CD4-positive, alpha-beta T cell (primary cell): ENCODE measurements at places on chromosomes 5 and 9.

DNA sequence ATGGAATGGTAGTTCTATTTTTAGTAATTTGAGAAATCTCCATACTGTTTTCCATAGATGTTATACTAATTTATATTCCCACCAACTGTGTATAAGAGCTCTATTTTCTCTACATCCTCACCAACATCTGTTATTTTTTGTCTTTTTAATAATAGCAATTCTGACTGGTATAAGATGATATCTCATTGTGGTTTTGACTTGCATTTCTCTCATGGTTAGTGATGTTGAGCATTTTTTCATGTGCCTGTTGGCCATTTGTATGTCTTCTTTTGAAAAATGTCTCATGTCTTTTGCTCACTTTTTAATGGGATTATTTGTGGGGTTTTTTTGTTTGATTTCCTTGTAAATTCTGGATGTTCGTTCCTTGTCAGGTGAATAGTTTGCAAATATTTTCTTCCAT lies 154.4 kb downstream of the ZSWIM6 start:
- DNase-seq = no peak

DNA sequence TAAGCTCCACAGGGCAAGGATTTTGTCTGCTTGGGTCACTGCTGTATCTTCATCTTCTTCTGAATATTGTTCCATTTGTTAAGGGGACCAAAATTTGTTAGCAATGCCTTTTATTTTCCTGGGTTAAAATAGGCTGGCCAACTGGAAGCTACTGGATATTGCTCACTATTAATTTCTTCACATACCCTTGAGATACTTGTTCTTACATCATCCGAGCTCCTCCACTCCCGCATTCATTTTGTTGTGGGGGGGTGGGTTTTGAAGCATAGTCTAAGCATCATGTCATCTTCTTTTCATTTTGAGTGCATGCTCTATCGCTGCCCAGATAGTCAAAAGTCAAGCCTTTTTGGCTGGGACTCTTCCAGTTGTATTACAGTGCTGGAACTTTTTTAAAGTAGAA lies 42.5 kb upstream of the PIK3R1 start:
- no peak for DNase-seq

GRCh38 chr9:28267351-28267750 lies 694.1 kb upstream of the C9orf72 start:
- no peak for DNase-seq

GRCh38 chr5:98770911-98771322 lies 2.5 kb upstream of the RGMB start:
- DNase-seq = peak; percentile 41

DNA sequence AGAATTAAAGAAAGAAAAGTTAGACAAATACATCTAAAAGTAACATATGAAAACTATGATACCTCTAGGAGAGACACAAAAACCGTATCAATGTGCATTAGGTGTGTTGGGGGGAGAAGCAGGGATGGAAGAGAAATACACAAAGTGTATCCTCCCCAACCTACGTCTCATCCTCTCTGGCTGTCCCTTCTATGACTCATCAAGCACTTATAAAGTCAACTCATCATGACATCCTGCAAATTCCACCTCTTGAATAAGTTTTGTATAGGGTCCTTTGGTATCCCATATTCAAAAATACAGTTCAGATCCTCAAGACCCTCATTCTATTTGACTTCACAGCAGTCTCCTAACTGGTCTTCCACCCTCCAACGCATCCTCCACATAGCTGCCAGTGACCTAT lies 917.6 kb upstream of the DMAC1 start:
- DNase-seq = no peak

- DNase-seq = no peak
Observed at GRCh38 chr5:146745931-146746577, 132.5 kb downstream of the PPP2R2B start.

GRCh38 chr5:179254638-179255271 lies 90.5 kb downstream of the ADAMTS2 start:
- no peak for DNase-seq

DNA sequence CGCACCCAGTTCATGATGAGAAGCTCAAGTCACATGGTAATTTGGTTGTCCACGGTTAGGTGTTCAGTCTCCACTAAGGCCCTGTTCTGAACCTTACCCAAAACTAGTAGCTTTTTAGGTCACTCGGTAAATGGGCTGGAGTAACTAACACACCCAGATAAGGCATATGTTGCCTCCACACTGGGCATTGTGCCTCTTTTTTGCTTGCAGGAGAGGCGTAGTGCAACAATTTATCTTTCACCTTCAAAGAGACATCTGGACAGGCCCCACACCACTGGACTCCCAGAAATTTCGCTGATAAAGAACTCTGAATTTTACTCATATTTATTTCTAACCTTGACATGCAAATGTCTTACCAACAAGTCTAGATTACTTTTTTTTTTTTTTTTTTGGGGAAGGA lies 16.8 kb upstream of the PTGES start:
- DNase-seq = no peak

DNA sequence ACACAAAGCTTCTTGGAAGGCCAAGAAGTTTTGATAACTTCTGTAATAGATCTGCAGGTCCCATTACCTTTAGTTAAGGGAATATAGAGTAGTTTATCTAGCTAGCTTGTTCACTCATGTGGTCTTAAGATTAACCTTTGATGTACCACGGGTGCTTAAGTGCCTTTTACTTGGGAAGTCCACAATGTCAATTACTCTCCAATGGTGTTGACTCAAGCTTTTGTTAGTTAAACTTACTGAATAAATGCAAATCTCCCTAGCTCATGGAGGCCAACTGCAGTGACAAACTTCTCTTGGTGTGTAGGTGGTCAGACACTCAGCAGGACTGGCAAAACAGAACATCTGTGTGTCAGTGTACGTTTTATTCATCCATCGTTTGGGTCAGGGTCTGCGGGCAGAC lies 501.5 kb downstream of the ELAVL2 start:
- no peak for DNase-seq

- DNase-seq = no peak
Observed at GRCh38 chr5:143094087-143094521, 309.4 kb downstream of the NR3C1 start.

- peak; percentile 36 for DNase-seq
Observed at GRCh38 chr9:2015581-2016407, 647 bp downstream of the SMARCA2 start.

DNA sequence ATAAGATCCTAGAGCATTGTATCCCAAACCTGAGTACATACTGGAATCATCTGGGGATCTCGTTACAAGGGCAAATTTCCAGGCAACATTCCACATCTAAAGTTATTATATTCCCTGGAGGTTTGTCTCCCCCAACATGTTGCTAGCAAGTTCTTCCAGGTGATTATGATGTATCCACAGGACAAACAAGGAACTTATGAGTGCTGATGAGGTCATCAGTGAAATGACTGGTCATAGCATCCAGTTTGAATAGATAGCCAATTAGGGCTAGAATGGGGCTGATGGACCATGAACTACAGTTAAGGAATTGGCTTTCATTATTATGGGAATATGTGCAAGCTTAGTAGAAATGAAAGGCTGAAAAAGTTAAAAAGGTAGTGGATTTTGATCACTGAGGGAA lies 115.2 kb downstream of the CWC27 start:
- no peak for DNase-seq

- DNase-seq = no peak
Observed at GRCh38 chr9:88984543-88984883, 6.8 kb upstream of the S1PR3 start.

DNA sequence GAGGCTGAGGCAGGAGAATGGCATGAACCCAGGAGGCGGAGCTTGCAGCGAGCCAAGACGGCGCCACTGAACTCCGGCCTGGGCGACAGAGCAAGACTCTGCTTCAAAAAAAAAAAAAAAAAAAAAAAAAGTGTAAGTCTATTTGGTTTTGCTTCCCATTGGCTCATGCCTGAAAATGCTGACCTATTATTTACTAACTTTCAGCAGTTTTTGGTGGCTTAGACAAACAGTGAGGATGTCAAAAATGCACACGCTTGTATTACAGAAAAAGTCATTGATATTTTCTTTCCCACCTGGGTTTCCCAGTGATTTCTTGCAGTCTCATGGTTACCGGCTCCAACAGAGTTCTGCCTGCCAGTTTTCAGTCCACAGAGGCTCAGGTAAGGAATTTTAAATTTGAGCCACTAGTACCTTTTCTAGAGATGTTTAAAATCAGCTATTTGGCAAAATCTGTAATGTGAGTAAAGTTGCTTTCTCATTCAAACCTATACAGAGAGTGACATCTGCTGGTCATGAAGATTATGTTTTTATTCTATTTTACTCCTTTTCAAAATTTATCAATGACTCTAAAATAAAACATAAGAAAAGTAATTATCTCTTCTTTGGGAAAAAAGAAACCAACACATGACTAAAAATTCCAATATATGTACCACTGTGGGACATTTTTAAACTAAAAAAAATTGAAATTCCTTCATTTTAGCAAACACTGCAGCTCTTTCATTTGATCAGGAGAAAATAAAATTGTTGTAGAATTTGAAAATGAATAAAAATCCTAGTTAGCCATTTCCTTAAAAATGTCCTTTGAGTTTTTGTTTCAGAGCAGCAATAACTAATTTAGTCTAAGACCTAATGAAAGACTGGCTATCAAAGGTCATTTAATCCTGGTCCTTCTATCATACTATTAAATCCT lies 8.8 kb downstream of the FAM200C start:
- DNase-seq = no peak

DNA sequence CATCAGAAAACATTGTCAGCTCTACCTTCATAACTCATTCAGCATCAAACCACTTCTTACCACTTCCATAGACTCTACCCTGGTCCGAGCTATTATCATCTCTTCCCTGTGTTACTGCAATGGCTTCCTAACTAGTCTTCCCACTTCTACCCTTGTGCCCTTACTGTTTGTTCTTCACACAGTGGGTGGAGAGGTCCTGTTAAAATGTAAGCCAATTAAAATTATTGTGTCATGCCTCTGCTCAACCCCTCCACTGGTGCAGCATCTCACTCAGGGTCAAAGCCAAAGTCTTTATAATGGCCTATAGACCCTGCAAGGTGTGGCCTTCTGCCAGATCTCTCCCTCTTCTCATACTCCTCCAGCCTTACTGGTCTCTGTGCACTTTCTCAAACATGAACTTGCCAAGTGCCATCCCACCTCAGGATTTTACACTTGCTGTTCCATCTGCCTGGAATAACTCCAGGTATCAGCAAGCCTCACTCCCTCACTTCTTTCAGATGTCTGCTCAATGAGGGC lies 22.8 kb upstream of the ARAP3 start:
- no peak for DNase-seq

DNA sequence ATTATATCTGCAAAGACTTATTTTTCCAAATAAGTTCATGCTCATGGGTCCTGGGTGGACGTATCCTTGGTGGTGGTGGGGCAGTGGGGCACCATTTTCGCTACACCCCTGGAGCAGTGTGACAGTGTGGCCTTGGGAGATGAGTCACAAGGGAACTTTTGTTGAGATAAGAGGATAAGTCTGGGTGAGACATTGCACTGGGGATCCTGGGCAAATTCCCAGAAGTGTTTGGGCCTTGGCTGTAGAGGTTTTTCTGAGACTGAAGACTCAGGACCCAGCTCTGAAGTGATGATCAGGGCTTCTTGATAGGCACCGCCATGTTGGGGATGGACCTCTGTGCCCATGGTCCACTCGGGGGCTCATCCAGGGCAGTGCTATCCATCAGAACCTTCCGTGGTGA lies 149.4 kb downstream of the MACROH2A1 start:
- DNase-seq = no peak

- no peak for DNase-seq
Observed at GRCh38 chr5:134742134-134742533, 3.8 kb downstream of the CAMLG start.

DNA sequence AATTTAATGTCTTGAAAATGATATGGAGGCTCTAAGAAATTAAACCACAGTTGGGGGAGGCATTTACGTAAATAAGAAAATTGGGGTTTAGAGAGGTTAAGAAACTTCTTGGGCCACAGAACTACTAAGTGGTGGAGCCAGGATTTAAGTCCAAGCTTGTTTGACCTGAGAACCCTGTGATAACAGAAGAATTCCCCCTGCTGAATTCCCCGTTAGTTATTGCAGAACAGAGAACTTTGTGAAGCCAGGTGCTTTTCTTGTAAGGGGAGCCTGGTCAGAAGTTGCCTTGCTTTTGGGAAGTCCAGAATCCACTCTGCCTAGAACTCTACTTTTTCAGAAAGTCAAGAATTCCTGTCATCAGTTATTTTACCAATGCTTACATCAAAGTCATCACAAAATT lies 309.3 kb upstream of the SEMA6A start:
- DNase-seq = no peak

- DNase-seq = no peak
Observed at GRCh38 chr5:14742498-14742897, 78.0 kb downstream of the OTULIN start.

GRCh38 chr5:168830833-168831232 lies 251.7 kb upstream of the PANK3 start:
- no peak for DNase-seq

DNA sequence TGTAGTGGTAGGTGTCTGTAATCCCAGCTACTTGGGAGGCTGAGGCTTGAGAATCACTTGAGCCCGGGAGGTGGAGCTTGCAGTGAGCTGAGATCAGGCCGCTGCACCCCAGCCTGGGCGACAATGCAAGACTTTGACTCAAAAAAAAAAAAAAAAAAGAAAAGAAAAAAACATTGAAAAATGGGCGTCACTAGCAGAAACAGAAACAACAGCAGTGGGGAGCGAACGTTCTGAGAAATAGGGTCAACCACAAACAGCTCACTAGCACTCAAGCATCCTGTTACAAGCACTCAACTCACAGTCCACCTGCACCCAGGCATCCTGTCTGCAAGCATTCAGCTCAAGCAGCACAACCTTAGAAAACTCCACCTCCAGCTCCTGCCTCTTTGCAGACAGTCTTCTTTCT lies 17.2 kb downstream of the TRIM14 start:
- DNase-seq = peak; percentile 96

GRCh38 chr9:25954209-25954608 lies 276.0 kb upstream of the TUSC1 start:
- no peak for DNase-seq

GRCh38 chr5:156295431-156295830 lies 31.5 kb upstream of the SGCD start:
- DNase-seq = no peak

- DNase-seq = no peak
Observed at GRCh38 chr5:3145641-3146040, 394.2 kb upstream of the IRX2 start.

DNA sequence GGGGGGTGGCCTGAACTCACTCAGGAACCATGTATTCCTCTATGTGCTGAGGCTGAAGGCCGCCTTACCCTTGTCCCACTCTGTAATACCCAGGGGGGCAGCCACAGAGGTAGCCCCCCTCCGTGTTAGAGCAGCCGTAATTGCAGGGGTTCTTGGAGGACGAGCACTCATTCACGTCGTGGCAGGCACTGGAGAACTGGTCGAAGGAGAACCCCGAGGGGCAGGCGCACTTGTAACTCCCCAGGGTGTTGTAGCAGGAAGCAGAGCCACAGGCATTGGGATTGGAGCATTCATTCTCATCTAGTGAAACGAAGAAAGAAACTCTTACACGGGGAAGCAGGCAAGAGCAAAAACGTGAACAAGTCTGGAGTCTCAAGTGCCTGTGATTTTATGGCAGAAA lies 179.8 kb downstream of the SLC12A2 start:
- no peak for DNase-seq

GRCh38 chr5:34001241-34001841 lies 6.5 kb downstream of the AMACR start:
- no peak for DNase-seq
